ENCODE measurements at places on chromosomes 2 and 18.

DNA sequence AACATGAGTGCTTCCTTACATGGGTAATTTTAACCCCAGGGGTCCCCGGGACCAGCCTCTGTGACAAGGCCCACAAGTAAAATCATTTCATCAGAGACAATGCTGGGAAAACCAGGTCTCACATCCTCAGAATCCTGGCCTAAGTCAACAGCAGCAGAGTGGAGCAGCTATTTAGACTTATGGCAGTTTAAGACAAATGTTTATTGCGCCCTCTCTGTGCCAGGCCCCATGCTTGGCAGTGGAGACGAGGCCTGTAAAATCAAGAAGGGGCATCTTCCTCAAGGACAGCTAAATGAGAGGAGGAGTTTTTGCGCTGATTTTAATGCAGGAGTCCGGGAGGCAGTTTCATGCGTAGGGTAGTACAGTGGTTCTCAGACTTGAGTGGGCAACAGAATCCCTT lies 56.0 kb upstream of the ACAA2 start:
- no peak for DNase-seq

DNA sequence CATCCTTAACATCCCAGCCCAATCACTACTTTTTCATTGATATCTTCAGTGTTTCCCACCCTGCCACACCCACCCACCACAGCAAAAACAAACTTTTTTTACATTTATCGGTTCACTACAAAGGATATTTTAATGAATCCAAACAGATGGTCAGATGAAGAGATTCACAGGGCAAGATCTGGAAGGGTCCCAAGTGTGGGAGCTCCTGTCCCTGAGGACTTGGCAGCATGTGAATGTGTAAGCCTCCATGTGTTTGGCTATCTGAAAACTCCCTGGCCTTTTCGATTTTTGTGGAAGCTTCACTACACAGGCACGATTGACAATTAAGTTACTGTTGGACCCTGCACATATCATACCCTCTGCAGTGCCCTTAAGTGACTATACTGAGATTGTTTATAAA lies 48.1 kb upstream of the CRIM1 start:
- no peak for DNase-seq

DNA sequence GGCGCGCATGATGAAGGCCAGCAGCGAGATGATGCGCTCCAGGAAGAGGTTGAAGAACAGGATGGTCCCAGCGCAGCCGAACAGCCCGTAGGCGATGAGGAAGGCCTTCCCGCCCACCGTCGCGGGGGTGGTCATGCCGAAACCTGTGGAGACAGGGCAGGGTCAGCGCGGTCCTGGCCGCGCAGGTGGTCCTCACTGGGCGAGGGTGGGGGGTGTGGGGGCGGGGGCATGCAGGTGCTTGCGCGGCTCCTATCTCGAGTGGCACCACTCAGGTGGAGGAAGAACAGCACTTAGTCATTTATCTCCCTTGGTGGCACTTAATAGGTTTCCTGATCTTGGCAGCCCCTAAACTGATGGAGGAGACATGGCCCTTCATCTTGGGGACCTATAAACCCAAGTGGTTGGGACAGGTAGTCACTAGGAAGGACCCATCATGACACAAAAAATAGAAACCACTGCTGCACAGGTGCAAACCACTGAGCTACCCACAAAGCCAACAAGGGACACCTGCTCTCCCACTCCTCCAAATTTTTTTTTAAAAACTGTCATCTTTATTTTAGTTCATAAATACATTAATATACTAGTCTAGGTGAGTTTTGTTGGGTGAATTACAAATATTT lies 118.8 kb downstream of the MSH2 start:
- DNase-seq, result no peak

GRCh38 chr2:109105113-109105512 lies 23.9 kb upstream of the SH3RF3 start:
- DNase-seq, result no peak

DNA sequence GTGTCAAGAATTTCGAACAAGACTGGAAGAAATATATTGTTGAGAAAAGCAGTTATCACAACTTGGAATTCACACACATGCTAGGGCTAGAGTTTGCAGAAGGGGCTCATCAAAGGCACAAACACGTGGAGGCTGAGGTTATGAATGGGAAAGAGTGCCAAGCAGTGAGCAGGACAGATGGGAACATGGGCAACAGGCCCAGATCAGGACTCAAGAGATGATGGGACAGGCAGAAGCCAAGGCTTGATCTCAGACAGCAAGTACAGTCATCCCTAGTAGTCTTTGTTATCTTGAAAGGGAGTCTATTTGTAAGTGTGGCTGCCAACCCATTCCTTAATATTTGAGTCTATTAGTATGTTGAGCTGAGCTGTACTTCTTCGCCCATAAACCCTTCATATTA lies 22.2 kb upstream of the EPC2 start:
- DNase-seq, result no peak

DNA sequence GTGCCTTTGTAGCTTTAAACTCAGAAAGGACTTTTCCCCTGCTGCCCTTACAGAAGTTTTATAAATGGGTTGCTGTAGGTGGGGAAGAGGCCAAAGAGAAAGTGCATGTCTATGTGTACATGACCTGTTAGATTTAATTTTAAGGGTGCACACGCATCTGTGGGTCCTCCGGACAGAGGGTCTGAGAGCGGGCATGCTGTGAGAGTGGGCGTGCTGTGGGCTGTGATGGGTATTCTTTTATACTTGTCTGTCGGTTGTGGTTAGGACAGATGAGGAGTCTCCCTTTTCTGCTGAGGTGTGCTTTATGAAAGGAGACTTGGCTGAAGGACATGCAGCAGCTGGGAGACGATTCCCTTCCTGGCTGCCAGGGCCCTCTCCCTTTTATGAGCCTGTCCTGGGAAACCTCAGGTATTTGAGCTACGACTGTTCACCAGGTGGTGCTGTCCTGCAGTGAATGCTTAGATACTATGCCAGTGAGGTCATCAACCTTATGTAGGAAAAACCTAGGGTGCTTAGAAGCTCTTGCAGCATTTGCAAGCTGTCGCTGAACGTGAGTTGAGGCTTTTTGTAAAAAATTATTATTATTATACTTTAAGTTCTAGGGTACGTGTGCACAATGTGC lies 67.5 kb downstream of the TANC1 start:
- peak; percentile 59 for DNase-seq

- no peak for DNase-seq
These were observed 335.2 kb downstream of the NUP35 start for GRCh38 chr2:183459466-183459865.

DNA sequence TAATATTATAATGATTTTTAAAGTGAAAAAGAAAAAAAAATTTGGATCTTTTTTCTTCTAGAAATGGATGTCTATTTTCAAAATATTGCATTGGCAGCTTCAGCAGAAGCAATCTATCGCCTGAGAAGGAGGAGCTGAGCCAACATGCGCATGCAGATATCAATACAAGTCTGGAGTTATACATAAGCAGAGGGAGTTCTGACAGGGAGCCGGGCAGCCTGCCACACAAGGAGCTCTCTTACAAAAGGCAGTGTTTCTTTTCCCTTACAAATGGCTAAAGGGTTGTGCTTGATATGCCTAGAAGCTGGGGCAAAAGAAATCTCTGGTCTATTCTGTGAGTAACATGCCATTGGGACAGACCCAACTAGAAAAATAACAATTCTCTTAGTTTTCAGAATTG lies 291.9 kb upstream of the TRIB2 start:
- DNase-seq, result peak; percentile 70

DNA sequence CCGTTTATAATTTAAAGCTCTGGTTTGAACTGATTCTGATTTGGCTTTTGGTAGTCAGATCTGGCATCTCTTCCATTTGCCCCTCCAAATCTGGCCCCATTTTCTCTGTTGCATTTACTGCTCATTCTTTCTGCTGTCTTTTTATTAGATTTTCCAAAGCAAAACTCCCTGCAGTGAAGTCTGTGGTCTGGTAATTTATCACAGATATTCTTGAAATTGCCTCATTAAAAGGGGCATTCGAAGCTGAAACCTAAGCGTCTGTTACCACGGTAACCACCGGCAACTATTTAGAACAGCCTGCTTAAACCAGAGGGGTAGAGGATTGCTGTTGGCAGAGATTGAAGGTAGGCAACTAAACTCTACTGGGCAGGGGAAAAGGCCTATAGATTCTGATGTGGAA lies 111.5 kb upstream of the UPP2 start:
- no peak for DNase-seq

DNA sequence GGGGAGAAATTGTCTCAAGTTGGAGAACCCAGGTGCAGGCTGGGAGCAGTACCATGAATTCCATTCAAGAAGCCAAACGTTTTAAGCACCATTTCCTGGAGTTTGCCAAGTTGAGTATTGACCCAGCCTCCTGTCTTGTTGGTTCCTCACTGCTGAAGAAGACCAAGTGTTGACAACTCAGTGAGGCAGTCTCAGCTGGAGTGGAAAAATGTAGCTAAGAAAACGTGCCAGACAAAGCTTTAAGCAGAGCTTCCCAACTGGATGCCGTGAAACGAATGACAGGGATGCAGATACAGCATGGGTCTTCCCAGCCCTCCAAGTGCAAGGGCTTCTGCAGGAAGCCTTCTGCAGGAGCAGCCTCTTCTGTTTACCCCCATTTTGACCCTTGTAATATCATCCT lies 778 bp upstream of the INPP1 start:
- no peak for DNase-seq

DNA sequence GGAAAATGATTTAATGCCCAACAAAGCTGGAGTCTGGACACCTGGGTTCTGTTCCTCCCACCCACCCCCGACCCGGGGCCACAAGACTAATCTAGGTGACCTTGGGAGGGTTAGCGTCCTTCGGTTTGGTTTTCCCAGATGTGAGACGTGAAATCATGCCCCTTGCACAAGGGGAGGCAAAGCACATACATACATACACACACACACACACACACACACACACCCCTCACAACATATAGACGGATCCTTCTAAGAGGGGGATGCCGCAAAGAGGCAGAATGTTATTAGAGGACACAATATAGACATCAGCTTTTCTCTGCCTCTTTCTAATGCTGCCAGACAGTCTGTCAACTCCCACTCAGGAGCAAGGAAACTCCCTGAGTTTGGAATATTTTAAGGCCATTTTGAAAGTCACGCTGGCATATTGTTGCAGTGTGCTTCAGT lies 616 bp upstream of the RBMS1 start:
- peak; percentile 49 for DNase-seq

Data from fibroblast of pulmonary artery (primary cell).